Neural crest cell (in vitro differentiated cells): ENCODE measurements at places on chromosomes 6 and 20. TPM values are rescaled to one million over a fixed set of nuclear protein-coding genes. Genes with fewer than 3 reads are reported as not detected.

DNA sequence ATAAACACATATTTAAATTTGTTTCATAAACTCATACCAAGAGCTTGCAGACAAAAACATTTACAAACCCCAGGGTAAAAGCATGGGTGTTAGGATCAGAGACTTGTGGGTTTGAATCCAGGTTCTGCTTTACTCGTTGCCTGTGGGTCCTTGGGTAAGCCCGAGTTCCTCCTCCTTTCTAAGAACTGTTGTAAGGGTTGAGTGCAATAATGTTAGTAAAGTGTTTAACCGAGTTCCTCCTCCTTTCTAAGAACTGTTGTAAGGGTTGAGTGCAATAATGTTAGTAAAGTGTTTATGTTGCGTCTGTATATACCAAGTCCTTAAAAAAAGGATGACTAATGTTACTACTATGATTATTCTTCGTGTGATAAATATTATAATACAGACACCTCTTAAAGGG is 18.7 kb downstream of the CCDC170 start:
- H3K4me1 ChIP-seq = no peaks in the 10 kb centered on the region
- no peak overlapping the region for H3K27ac ChIP-seq
- peaks cover 3% of the 10 kb centered on the region for H3K36me3 ChIP-seq
- no peaks in the 10 kb centered on the region for H3K27me3 ChIP-seq

DNA sequence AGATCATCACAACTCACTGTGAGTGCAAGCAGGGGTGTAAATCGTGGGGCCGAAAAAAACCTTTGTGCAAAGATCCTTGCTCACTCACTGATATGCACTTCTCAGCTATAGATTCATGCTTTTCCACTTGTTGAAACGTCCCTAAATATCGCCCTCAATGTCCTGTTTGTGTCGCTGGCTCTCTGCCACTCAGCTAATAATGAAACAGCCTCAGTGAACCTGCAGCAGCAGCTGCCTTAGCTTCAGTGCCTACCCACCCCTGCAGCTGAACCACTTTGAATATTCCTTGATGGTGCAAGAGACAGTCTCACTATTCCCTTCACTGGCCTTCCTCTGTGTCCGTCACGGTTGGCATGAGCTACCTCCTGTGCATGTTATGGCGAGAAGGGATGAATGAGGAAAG is 128.9 kb upstream of the NAA20 start:
- H3K4me3 ChIP-seq = no peak overlapping the region
- H3K27ac ChIP-seq = peak overlapping the region; percentile 92
- peaks cover 5% of the 10 kb centered on the region for H3K36me3 ChIP-seq
- H3K27me3 ChIP-seq = no peaks in the 10 kb centered on the region

DNA sequence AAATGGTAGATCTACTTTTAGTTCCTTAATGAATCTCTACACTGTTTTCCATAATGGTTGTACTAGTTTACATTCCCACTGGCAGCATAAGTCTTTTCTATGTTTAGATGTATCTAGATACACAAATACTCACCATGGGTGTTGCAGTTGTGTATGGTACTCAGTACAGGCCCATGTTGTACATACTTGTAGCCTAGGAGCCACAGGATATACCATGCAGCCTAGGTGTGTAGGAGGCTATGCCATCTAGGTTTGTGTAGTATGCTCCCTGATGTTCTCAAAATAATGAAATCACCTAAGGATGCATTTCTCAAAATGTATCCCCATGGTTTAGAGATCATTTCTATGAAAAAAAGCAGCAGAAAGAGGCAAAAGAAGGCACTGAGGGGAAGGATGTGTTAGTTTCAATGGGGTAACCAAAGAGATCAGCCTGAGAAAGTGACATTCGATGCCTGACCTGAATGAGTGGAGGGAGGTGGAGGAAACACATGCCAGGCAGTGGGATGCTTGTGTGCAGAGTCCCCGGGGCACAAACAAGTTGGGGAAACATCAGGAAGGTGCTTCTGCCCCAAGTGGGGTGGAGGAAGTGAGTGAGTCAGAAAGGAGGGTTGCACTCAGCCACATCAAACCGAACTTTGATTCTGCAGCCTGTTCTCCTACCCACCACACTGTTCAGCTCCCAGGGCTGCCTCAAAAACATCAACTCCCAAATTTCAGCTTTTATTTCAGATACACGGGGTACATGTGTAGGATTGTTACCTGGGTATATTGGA is 191.2 kb downstream of the ZNF217 start:
- no peak for DNase-seq
- H3K4me3 ChIP-seq = no peak overlapping the region
- H3K36me3 ChIP-seq = peaks cover 2% of the 10 kb centered on the region
- H3K27me3 ChIP-seq = peaks cover 4% of the 10 kb centered on the region
- peaks cover 16% of the 10 kb centered on the region for H3K4me1 ChIP-seq
- no peak overlapping the region for H3K27ac ChIP-seq

- H3K4me1 ChIP-seq = peaks cover 52% of the 10 kb centered on the region
- peak; percentile 62 for DNase-seq
- peak overlapping the region; percentile 54 for H3K27ac ChIP-seq
- peak overlapping the region; percentile 44 for H3K4me3 ChIP-seq
Measured at GRCh38 chr6:163180874-163181541, 233.5 kb upstream of the QKI start.

- H3K4me1 ChIP-seq = no peaks in the 10 kb centered on the region
- DNase-seq = no peak
- no peak overlapping the region for H3K4me3 ChIP-seq
- H3K36me3 ChIP-seq = no peaks in the 10 kb centered on the region
- peaks cover 4% of the 10 kb centered on the region for H3K27me3 ChIP-seq
Measured at GRCh38 chr6:84019842-84020211, 13.7 kb upstream of the MRAP2 start.

GRCh38 chr6:29705389-29706231 is 17.6 kb upstream of the HLA-F start:
- DNase-seq = no peak
- H3K27me3 ChIP-seq = peaks cover 83% of the 10 kb centered on the region
- H3K4me3 ChIP-seq = no peak overlapping the region
- H3K27ac ChIP-seq = no peak overlapping the region

GRCh38 chr6:161487217-161487531 is 213.3 kb upstream of the AGPAT4 start:
- H3K36me3 ChIP-seq = no peaks in the 10 kb centered on the region
- peaks cover 10% of the 10 kb centered on the region for H3K4me1 ChIP-seq
- no peak for DNase-seq
- H3K27ac ChIP-seq = no peak overlapping the region
- no peak overlapping the region for H3K4me3 ChIP-seq

DNA sequence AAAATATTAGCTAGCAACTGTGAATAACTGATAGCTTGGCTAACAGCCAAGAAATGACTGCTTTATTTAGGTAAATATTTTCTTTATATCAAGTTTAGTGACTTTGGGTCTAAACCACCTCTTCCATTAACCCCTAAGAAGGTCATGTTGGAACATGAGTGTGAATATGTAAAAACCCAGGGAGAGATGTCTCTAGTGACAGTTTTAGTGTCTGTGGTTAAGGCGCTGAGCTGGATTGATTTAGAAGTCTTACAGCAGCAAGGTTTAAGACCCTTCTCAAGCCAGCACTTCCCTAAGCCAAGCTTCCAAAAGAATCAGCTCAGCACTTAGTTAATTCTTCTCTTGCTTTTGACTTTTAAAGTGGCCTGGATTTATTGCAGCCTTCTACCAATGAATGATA is 11.4 kb upstream of the SIRT5 start:
- DNase-seq = no peak
- no peak overlapping the region for H3K27ac ChIP-seq
- H3K4me1 ChIP-seq = peaks cover 31% of the 10 kb centered on the region
- H3K4me3 ChIP-seq = no peak overlapping the region
- no peaks in the 10 kb centered on the region for H3K36me3 ChIP-seq

GRCh38 chr6:25014791-25015560 is 79.2 kb upstream of the RIPOR2 start:
- no peak overlapping the region for H3K27ac ChIP-seq
- DNase-seq = no peak
- H3K27me3 ChIP-seq = no peaks in the 10 kb centered on the region

- H3K27me3 ChIP-seq = no peaks in the 10 kb centered on the region
- no peaks in the 10 kb centered on the region for H3K36me3 ChIP-seq
- H3K27ac ChIP-seq = no peak overlapping the region
- DNase-seq = no peak
- peaks cover 5% of the 10 kb centered on the region for H3K4me1 ChIP-seq
- no peak overlapping the region for H3K4me3 ChIP-seq
Measured at GRCh38 chr6:14309516-14309915, 191.9 kb downstream of the CD83 start.

DNA sequence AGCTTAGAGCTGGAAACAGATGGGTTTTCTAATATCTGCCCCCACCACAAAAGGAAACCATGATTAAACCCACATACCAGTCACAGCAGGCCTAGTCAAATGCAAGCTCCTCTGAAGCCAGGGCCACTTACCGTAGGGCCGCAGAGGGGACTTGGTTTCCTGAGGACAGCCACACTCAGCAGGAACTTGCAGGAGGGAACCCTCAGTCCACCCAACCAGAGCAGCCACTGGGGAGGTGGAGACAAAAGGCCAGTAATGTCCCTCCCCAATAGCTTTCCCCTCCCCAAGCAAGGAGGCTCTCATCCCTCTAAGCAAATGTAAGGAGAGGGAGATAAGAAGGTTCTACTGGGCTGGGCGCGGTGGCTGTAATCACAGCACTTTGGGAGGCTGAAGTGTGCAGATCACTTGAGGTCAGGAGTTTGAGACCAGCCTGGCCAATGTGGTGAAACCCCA is 384.4 kb upstream of the JARID2 start:
- H3K4me3 ChIP-seq = no peak overlapping the region
- H3K27me3 ChIP-seq = no peaks in the 10 kb centered on the region
- peaks cover 19% of the 10 kb centered on the region for H3K4me1 ChIP-seq
- DNase-seq = no peak
- H3K36me3 ChIP-seq = no peaks in the 10 kb centered on the region

DNA sequence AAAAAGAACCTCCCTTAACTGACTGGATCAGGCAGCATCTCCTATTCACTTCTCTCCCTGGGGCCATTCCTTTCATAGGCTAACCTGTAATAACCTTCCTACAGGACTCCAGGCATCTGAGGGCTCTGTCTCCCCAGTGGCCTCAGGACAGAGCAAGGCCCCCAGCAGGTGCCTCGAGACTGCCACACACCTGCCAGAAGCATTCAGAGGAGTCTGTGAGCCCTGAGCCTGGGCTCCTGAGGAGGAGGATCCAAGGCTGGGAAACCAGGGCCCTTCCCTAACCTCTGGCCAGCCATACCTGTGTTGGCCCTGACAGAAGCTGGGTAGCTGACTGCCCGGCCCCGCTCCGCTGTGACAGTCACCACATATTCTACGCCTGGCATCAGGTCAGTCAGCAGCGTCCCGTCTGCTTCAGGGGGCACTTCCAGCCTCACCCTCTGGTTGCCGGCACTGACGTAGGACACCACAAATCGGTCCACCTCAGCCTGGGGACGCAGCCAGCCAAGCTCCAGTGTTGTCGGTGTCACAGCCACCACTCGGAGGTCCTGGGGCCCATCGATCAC is 20.6 kb downstream of the TNXB start:
- H3K27ac ChIP-seq = no peak overlapping the region
- H3K4me1 ChIP-seq = peaks cover 5% of the 10 kb centered on the region
- H3K4me3 ChIP-seq = no peak overlapping the region

GRCh38 chr20:52829111-52829510 is 143.0 kb upstream of the TSHZ2 start:
- DNase-seq = no peak
- peaks cover 2% of the 10 kb centered on the region for H3K27me3 ChIP-seq
- no peaks in the 10 kb centered on the region for H3K4me1 ChIP-seq
- no peak overlapping the region for H3K4me3 ChIP-seq

DNA sequence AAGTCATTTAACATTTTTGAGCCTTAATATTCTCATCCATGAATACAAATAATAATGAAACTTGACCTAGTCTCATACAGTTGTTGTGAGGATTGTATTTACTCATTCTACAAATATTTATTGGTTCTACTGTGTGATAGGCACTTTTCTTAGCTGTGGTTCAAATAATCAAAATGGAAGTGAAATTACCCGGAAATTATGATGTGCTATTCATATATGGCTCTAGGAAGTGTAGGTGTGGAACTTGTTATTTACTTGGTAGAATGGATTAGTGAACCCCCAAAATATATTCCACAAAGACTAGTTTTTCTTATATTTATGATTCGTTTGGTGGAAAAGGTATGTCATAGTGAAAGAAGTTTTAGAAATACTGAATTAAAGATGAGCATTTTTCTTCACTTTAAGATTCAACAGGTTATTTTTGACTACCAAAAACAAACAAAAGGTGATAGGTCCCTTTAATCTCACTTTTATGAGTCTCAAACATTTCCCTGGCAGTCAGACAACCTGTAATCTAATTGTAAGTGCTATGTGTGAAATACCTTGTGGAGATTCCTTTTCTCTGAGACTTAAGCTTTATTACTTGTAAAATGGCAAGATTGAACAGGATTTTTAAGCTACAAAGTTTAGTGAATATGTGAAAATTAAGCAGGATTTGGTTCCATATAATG is 77.8 kb downstream of the STXBP5 start:
- H3K36me3 ChIP-seq = peaks cover 33% of the 10 kb centered on the region
- no peak overlapping the region for H3K4me3 ChIP-seq
- H3K27me3 ChIP-seq = no peaks in the 10 kb centered on the region
- H3K27ac ChIP-seq = no peak overlapping the region

DNA sequence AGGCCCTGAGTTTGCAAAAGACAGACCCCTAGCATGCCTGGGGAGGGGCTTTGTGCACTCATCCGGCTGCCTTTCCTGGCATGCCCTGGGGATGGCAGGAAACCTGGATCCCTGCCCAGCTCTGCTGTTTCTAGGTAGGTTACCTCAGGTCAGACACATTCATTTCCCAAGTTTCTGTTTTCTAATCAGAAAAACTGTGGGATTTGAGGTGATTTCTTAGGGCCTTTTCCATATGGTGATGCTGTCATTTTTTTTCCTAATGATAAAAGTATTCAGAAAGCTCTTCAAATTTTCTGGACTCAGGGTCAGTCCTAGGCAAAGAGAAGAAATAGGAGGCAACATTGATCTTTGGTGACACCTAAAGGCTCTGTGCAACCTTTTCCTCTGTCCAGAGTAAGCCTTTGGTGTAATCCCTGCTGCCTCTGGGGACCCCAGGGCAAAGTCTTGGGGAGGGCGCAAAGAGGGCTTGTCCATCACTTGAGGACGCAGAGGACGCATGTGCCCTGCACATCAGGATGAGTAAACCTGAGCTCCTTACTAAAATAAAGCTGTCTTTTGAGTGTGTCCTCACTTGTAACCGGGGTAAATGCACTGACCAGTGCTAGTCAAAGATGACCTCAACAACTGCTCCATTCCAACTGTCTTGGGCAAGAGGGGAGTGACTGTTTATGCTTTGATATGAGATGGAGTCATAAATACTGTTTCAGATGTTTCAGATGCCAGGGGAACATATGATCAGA is 13.5 kb upstream of the TRAM2 start:
- no peak for DNase-seq
- H3K4me1 ChIP-seq = peaks cover 8% of the 10 kb centered on the region
- no peaks in the 10 kb centered on the region for H3K36me3 ChIP-seq
- no peak overlapping the region for H3K4me3 ChIP-seq

DNA sequence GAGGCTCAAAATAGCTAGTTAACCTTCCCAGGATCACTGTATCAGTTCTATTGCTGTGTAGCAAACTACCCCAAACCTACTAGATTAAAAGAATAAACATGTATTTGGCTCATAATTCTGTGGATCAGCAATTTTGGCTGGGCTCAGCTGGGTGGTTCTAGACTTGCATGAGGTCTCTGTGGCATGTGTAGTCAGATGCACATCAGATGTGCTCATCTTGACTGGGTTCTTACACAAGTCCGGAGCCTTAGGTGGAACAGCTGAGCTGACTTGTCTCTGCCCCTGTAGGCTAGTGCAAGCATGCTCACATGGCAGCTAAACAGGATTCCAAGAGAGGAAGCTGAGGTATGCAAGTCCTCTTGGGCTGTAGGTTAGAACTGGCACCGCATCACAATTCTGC is 173.2 kb upstream of the PRND start:
- no peak overlapping the region for H3K27ac ChIP-seq
- H3K27me3 ChIP-seq = peaks cover 36% of the 10 kb centered on the region
- no peak for DNase-seq

Gene CRISP1
- total RNA-seq = not detected in 2 replicates

Gene OTOR
- total RNA-seq = not detected in 2 replicates

Gene BMP6
- 0.44 and 0.55 TPM in 2 replicates for total RNA-seq

Gene AVP
- not detected in 2 replicates for total RNA-seq

Gene SLC32A1
- total RNA-seq = 0.09 and 0.16 TPM in 2 replicates

Gene BPIFA1
- total RNA-seq = not detected in 2 replicates
